ENCODE measurements at places on chromosomes 5 and 9. TPM values are rescaled to one million over a fixed set of nuclear protein-coding genes. Genes with fewer than 3 reads are reported as not detected.
A peak's percentile ranks its signal among the peaks of the same experiment; 100 is the strongest.

Gene TEX48
- total RNA-seq: not detected

Gene BAAT
- total RNA-seq: not detected

Gene SH3GL2
- total RNA-seq: 7.0 TPM

Gene FBP2
- total RNA-seq: not detected

Gene ECPAS
- 80.3 TPM for total RNA-seq

GRCh38 chr9:106019702-106020101 is 325.4 kb downstream of the TMEM38B start:
- H3K27ac ChIP-seq: no peak overlapping the region
- no peaks in the 10 kb centered on the region for H3K36me3 ChIP-seq
- DNase-seq: no peak
- no peak overlapping the region for H3K4me3 ChIP-seq
- H3K4me1 ChIP-seq: no peaks in the 10 kb centered on the region
- no peaks in the 10 kb centered on the region for H3K27me3 ChIP-seq

DNA sequence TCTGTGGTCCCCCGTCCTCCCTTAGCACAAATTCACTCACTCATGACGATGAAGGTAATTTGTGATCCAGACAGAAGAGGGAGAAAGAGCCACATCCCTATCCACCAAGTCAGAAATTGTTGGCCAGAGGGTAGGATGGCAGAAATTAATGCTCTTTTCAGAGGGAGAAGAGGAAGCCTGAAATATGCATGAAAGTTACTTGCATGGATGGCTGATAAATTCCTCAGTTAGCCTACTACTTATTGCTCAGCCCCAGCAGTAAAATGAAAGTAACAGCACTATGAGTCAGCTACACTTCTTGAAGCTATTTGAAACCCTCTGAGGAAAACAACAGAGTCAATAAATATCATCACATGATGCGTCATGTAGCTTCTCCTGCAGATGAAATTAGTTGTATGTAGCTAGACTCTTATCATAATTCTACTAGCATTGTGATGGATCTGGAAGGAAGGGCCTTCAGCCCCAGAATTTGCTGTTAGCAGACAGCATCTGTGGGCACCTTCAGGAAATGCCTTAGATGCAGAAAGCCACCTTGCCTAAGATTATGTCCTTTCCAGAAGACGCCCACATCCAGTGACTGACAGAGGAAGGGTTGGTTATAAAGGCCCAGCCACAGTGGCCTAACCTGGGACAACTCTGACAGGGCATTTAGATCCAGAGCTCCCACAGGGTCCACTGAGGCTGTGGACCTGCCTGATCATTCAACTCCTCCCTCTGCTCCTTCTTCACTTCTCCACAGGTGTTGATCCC is 81.2 kb upstream of the CCDC112 start:
- no peaks in the 10 kb centered on the region for H3K27me3 ChIP-seq
- no peak overlapping the region for H3K4me3 ChIP-seq
- H3K27ac ChIP-seq: peak overlapping the region; percentile 69

- H3K27me3 ChIP-seq: no peaks in the 10 kb centered on the region
- H3K4me3 ChIP-seq: no peak overlapping the region
- no peak overlapping the region for H3K27ac ChIP-seq
- DNase-seq: no peak
- no peaks in the 10 kb centered on the region for H3K4me1 ChIP-seq
Observed at GRCh38 chr9:132037458-132037857, 42.2 kb downstream of the MED27 start.

- no peaks in the 10 kb centered on the region for H3K27me3 ChIP-seq
- H3K36me3 ChIP-seq: no peaks in the 10 kb centered on the region
- no peak for DNase-seq
Observed at GRCh38 chr9:36120705-36121104, 15.8 kb upstream of the GLIPR2 start.
